ENCODE measurements at places on chromosomes 12 and 14. TPM values are rescaled to one million over a fixed set of nuclear protein-coding genes. Genes with fewer than 3 reads are reported as not detected.
A peak's percentile ranks its signal among the peaks of the same experiment; 100 is the strongest.

GRCh38 chr12:131855521-131856142 lies 27.4 kb downstream of the MMP17 start:
- DNase-seq: peak; percentile 59

- DNase-seq: peak; percentile 67
Observed at GRCh38 chr14:59582845-59583509, 6.4 kb upstream of the CCDC175 start.

The IPO8 gene
- 47.2 TPM for total RNA-seq

- no peak for DNase-seq
Observed at GRCh38 chr12:57609781-57610553, 1.3 kb upstream of the ARHGEF25 start.
